Right lung (tissue), 10 donors: ENCODE measurements at places on chromosomes 1 and 21. TPM values are rescaled to one million over a fixed set of nuclear protein-coding genes. Genes with fewer than 3 reads are reported as not detected.

GRCh38 chr1:218424502-218424901, 79.4 kb downstream of the TGFB2 start:
- DNase-seq, result no peak

- no peak for DNase-seq
Observed at GRCh38 chr1:166840309-166841274, 1.3 kb downstream of the POGK start.

- no peak for DNase-seq
Observed at GRCh38 chr1:85280636-85281035, 4.2 kb upstream of the BCL10 start.

DNA sequence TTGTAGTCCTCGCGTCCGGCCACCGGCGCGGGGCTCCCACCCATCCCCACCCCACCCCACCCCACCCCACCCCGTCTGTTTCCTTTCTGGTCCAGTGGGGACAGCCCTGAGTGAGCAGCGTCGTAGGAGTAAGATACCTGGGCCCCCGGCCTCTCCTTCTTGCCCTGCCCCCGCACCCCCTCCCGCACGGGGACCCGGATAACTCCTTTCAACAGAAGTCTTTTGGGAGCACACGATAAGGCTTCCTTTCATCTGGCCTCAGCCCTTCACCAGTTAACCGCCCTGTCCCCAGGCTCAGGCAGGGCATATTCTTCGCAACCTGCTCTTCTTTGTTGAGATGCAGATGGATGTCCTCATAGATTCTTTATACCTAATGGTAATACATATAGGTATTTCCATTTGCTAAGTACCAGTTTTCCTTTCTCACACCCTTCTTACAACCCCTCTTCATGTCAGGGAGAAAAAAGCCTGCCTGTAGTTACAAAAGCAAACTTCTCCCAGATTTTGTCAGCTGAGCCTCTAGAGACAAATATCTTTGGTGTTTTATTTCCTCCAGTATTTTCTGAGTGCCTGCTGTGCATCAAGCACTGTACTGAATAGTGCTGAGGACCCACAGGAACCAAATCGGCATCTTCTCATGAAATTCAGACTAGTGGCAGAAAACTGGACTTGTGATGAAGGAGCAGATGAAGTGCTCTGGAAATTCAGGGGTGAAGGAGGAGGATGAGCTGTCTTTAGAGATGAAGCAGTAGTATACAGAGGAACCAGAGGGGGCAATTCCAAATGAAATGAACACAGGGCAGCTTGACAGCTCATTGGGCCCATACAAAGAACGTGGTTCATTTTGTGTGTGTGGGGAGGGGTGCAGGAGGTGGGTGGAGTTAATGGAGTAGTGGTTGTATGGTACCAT, 33.6 kb downstream of the SLC2A1 start:
- DNase-seq, result no peak

- DNase-seq, result no peak
Observed at GRCh38 chr1:191099696-191100095, 622.0 kb upstream of the BRINP3 start.

GRCh38 chr1:171954361-171954760, 113.1 kb downstream of the DNM3 start:
- no peak for DNase-seq

DNA sequence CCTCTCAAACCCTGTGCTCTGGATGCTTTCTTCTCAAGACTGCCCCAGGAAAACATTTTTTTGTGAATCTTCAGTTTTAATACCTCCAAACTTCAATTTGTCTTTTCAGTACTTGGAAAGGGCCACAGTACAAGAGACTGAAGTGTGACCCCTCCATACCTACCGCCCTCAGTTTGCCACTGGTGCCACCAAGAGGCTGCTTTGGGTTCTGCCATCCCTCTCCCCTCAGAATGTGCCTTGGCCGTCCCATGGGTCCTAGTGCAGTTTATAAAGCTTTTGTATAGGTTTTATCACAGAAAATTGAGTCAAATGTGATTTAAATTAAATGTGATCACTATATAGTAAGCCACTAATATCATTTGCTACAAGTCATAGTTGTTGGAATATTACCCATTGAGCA, 60.8 kb upstream of the PGD start:
- peak; percentile 15 for DNase-seq

DNA sequence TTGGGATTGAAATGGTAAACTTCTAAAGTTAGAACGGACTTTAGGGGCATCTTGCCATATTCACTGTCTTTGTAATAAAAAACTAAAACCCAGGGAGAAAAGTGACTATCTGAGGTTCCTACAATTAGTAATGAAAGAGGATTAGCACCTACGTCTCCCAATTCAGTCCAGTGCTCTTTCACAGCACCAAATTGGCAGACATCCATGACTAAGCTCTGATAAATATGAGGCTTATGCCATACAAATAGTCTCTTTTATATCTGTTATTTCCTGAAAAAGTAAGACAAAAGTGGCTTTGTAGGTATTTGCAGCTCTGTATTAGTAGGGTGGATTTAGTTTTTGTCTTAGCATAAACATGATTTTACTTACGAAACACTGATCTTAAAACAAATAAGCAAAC, 315.0 kb upstream of the NRIP1 start:
- no peak for DNase-seq

GRCh38 chr1:40478276-40478675, 1.2 kb downstream of the ZFP69 start:
- DNase-seq, result no peak

DNA sequence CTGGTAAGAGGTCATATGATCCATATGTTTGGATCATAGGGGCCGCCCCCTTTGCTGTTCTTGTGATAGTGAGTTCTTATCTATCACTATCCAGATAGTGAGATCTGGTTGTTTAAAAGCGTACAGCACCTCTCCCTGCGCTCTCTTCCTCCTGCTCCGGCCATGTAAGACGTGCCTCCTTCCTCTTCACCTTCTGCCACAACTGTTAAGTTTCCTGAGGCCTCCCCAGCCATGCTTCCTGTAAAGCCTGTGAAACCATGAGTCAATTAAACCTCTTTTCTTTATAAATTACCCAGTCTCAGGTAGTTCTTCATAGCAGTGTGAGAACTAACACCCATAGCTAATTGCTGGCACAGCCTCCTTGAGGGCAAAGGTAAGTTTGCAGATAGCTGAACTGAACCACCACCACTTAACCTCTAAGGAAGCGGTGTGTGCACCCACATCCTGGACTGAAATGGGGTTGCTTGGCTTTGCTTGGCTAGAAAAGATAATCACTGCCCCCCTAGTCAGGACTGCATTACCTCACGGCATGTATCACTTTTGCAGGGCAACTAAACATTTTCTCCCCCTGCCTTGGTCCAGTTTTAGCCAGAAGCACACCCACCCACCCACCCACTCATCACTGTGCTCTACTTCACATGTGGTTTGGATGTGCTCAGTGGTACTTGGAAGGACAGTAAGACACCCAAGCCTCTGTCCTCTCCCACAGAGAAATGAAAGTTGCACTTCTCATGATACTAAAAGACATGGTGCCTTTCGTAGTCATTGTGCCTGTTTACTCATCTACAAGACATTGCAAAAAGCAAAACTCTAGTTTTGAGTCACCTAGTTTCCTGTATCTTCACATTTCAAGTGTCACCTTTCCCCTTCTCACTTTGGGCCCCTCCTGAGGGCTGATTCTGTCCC, 23.1 kb upstream of the PTAFR start:
- DNase-seq, result no peak

- no peak for DNase-seq
Observed at GRCh38 chr21:29304597-29304996, 5.9 kb downstream of the BACH1 start.

- peak; percentile 57 for DNase-seq
Observed at GRCh38 chr1:78003882-78004718, 639 bp upstream of the DNAJB4 start.

- DNase-seq, result no peak
Observed at GRCh38 chr1:1176931-1177330, 3.3 kb downstream of the TTLL10 start.

- DNase-seq, result no peak
Observed at GRCh38 chr1:6348511-6349191, 44.9 kb downstream of the ACOT7 start.

Gene VSIG8
- not detected for polyA plus RNA-seq

Gene CFAP74
- 4.3 TPM for polyA plus RNA-seq

Gene TRAF5
- 21.7 TPM for polyA plus RNA-seq

Gene ELAVL4
- 0.94 TPM for polyA plus RNA-seq

Gene AMY1C
- polyA plus RNA-seq, result 3.3 TPM

Gene MTR
- polyA plus RNA-seq, result 26.1 TPM

Gene CRP
- polyA plus RNA-seq, result not detected

Gene PADI2
- 16.0 TPM for polyA plus RNA-seq
